ENCODE measurements at places on chromosomes 1 and 21. TPM values are rescaled to one million over a fixed set of nuclear protein-coding genes. Genes with fewer than 3 reads are reported as not detected.

The LINGO4 gene
- polyA plus RNA-seq, result not detected

DNA sequence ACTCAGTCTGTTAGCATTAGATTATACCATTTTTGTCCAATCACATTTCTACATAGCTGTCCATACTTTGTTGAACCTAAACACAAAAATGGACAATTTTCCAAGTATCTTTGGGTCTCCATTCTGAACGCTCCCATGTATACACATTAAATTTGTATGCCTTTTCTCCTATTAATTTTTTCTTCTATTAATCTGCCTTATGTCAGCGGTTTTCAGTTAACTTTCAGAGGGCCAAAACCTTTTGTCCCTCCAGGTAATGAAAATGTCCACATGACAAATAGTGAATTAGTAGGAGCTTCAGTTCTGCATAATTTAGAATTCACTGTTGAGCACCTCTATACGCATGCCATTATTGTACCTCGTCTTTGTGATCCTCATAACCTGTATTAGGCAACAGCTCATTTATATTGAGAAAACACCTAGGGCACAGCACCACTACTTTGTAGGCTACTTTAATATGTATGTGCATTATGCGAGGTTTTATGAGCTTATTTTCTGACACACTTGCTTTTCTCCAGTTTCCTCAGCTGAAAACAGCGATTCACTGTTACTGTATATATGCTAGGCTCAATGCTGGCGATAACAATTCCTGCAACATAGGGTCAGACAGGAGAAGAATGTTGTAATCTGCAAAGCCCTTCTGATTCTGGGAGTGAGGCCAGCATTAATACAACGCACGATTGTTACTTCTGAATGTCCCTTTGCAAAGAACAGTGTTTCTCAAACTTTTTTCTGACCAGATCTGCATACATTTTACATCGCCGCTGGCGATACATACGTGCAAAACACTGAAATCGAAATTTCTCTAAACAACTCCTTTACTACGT, 1.1 kb upstream of the ABCD3 start:
- DNase-seq, result no peak

DNA sequence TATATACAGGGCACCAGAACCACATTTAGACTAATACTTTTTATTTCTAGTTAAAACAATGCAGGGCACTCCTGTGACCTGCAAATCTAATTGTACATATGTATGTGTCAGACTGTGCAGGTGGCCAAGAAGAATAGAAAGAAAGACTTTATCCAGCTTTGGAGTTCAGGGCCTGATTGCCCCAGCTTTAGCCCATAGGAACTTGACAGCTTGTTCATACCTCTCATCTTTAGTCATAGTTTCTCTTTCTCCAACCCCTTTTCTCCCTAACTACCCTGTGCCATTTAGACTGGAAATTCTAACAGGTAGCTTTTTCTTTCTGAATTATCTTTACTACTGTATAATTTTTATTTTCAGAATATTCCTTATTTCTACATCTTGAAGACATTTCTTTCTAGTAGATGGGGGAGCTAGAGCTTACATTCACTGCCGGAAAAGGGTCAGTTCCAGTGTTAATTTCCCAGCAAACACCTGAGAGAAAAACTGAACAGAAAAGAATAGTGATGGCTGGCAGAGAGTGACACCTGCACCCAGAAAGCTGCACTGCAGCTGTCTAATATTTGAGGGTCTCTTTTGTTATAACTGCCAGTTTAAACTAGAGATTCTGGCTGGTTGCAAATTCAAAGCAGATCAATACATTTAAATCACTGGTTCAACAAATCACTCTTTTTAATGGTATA, 8.4 kb downstream of the YBX1 start:
- no peak for DNase-seq

DNA sequence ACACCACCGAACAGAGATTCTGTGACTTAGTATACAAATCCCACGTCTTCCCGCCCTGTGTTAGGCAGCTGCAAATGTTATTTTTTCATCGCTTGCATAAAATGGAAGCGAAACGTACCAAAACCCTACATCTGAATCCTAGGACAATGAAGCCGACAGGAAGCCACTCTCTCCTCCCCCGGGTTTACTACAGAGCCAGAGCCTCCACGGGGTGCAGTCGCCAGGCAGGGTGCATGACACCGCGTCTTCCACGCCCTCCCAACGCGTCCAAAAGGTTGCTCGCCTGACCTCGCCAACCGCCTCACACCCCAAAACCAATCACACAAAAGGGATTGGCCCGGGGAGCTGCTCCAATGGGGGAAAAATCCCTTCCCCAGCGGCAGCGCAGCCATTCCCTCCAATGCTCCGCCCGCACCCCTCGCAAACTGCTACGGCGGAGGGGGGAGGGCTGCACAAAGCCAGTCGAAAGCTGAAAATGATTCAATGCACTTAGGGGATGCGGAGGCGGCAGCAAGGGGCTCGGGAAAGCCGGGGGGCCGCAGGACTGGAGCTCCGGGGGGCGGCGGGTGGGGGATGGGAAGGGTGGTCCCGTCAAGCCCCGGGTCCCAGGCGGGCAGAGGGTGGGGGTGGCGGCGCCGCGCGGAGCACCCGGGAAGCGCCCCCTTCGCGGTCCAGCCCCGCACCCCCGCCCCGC, 701 bp downstream of the CEP170 start:
- peak; percentile 77 for DNase-seq

GRCh38 chr1:101507547-101507971, 270.7 kb downstream of the S1PR1 start:
- no peak for DNase-seq
